MCF 10A (cell line): ENCODE measurements at places on chromosomes 11 and 22. TPM values are rescaled to one million over a fixed set of nuclear protein-coding genes. Genes with fewer than 3 reads are reported as not detected.

- H3K4me3 ChIP-seq = no peak overlapping the region
- no peaks in the 10 kb centered on the region for H3K27me3 ChIP-seq
- H3K27ac ChIP-seq = no peak overlapping the region
- H3K36me3 ChIP-seq = no peaks in the 10 kb centered on the region
- H3K4me1 ChIP-seq = peaks cover 25% of the 10 kb centered on the region
Measured at GRCh38 chr11:34345991-34346480, 11.8 kb downstream of the ABTB2 start.

CSNK2A3 gene
- total RNA-seq = 2.2 and 2.6 TPM in 2 replicates

GRCh38 chr11:79264284-79264683 is 176.5 kb downstream of the TENM4 start:
- H3K27ac ChIP-seq = no peak overlapping the region
- no peaks in the 10 kb centered on the region for H3K36me3 ChIP-seq
- no peaks in the 10 kb centered on the region for H3K4me1 ChIP-seq
- H3K4me3 ChIP-seq = no peak overlapping the region

DNA sequence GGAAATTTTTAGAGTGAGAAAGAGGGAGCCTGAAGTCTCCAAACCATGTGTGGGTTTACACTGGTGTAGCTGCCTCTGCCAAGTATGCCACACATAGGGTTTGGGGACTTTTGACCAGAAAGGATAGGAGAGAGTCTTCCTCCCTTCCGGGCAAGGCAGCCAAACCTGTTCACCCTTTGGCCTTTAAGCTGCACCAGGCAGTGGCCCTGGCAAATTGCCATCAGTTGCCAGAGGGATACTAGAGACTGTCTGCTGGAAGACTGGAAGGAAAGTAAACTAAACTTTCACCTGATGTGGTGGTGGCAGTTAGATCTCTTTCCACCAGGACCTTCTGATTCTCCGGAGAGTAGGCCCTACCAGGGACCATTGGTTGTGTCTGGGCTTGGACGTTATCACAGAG is 1263.2 kb downstream of the FAM181B start:
- H3K4me3 ChIP-seq = no peak overlapping the region
- no peak for DNase-seq
- H3K4me1 ChIP-seq = no peaks in the 10 kb centered on the region

MFNG gene
- total RNA-seq = 0.56 and 1.2 TPM in 2 replicates

FGF3 gene
- not detected in 2 replicates for total RNA-seq

DNA sequence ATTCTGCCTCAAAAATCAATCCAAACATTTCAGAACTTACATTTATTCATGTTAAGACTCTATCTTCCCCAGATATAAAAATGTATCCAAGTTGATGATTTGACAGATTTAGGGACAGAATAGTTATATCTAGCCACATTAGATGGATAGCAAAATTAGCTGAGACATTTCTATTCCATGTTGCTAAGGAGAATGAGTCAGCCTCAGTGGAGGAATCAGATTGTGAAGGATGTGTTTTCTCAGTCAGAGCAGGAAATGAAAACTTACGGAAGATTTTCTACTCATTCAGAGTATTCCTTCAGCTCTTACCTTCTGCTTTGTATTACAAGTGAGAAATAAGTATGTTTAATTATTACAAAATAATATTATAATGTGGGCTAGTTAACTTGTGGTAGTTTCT is 556.3 kb upstream of the ANO3 start:
- H3K27ac ChIP-seq = no peak overlapping the region
- peaks cover 38% of the 10 kb centered on the region for H3K27me3 ChIP-seq
- H3K4me1 ChIP-seq = peaks cover 6% of the 10 kb centered on the region
- H3K4me3 ChIP-seq = no peak overlapping the region
- DNase-seq = no peak
- H3K36me3 ChIP-seq = no peaks in the 10 kb centered on the region

PLAAT2 gene
- 0.58 TPM in 1 of 2 replicates, not detected in the other for total RNA-seq

GRCh38 chr11:17821648-17822400 is 87.2 kb downstream of the KCNC1 start:
- no peaks in the 10 kb centered on the region for H3K4me1 ChIP-seq
- H3K27me3 ChIP-seq = no peaks in the 10 kb centered on the region
- H3K27ac ChIP-seq = no peak overlapping the region
- DNase-seq = peak; percentile 74
- no peak overlapping the region for H3K4me3 ChIP-seq
- no peaks in the 10 kb centered on the region for H3K36me3 ChIP-seq

GRCh38 chr11:18229501-18229900 is 7.1 kb downstream of the SAA4 start:
- no peak for DNase-seq
- H3K4me3 ChIP-seq = no peak overlapping the region
- H3K27ac ChIP-seq = no peak overlapping the region

- no peak overlapping the region for H3K27ac ChIP-seq
- DNase-seq = no peak
- no peaks in the 10 kb centered on the region for H3K36me3 ChIP-seq
- no peaks in the 10 kb centered on the region for H3K4me1 ChIP-seq
- H3K4me3 ChIP-seq = no peak overlapping the region
Measured at GRCh38 chr11:95557376-95557775, 232.2 kb downstream of the FAM76B start.

TLCD5 gene
- total RNA-seq = 9.6 and 13.0 TPM in 2 replicates

TEX12 gene
- not detected in 2 replicates for total RNA-seq

- H3K4me3 ChIP-seq = no peak overlapping the region
- H3K4me1 ChIP-seq = no peaks in the 10 kb centered on the region
- no peak overlapping the region for H3K27ac ChIP-seq
- peaks cover 13% of the 10 kb centered on the region for H3K36me3 ChIP-seq
Measured at GRCh38 chr11:96755209-96755608, 365.4 kb downstream of the JRKL start.

ASRGL1 gene
- total RNA-seq = 0.65 TPM in 1 of 2 replicates, not detected in the other

DNA sequence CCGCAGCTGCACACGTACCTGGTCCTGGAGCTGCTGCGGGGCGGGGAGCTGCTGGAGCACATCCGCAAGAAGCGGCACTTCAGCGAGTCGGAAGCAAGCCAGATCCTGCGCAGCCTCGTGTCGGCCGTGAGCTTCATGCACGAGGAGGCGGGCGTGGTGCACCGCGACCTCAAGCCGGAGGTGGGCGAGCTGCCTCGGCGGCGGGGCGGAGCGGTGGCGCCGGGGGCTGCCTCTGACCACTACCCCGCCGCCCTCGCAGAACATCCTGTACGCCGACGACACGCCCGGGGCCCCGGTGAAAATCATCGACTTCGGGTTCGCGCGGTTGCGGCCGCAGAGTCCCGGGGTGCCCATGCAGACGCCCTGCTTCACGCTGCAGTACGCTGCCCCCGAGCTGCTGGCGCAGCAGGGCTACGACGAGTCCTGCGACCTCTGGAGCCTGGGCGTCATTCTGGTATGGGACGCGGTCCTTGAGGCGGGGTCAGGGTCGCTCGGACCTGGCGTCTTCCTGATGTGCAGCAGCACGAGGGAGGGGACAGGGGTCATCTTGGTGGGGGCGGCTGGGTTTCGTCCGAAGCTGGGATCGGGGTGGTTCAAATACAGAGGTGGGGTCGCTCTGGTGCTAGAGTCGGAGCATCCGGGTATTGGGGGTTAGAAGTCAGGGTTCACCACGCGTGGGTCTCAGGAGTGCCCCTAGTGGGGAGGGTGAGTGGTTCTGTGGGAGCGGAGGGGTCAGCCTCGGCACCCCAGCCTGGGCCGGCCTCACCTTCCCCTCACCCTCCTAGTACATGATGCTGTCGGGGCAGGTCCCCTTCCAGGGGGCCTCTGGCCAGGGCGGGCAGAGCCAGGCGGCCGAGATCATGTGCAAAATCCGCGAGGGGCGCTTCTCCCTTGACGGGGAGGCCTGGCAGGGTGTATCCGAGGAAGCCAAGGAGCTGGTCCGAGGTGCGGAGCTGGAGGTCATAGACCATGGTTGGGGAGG is 10.8 kb downstream of the RPS6KA4 start:
- H3K36me3 ChIP-seq = peaks cover 45% of the 10 kb centered on the region
- no peaks in the 10 kb centered on the region for H3K27me3 ChIP-seq

DNA sequence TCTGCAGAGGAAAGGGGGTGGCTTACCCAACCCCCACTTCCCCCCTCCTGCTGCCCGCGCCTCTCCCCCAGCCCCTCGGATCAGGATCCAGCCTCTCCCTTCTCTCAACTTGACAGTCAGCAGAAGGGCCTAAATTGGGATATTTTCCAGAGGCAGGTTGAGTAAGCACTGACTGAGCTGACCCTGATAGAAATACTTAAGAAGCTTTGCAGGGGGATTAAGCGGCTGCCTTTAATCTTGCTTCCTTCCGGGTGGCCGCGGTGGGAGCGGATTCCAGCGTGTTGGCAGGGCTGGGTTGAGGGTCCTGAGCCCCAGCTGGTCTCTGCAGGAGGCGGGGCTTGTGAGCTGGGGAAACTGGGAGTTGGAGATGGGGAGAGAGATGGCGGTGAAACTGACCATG is 445.2 kb downstream of the NTM start:
- H3K36me3 ChIP-seq = no peaks in the 10 kb centered on the region
- no peaks in the 10 kb centered on the region for H3K27me3 ChIP-seq
- no peaks in the 10 kb centered on the region for H3K4me1 ChIP-seq
- H3K4me3 ChIP-seq = no peak overlapping the region

- H3K27ac ChIP-seq = no peak overlapping the region
- H3K36me3 ChIP-seq = no peaks in the 10 kb centered on the region
- H3K4me1 ChIP-seq = no peaks in the 10 kb centered on the region
- DNase-seq = no peak
- H3K27me3 ChIP-seq = no peaks in the 10 kb centered on the region
Measured at GRCh38 chr11:74719011-74719410, 12.2 kb downstream of the CHRDL2 start.

CHRNA10 gene
- 2.3 and 2.5 TPM in 2 replicates for total RNA-seq

CCDC87 gene
- total RNA-seq = not detected in 2 replicates

GRCh38 chr11:67136156-67136555 is 17.1 kb downstream of the KDM2A start:
- H3K27me3 ChIP-seq = no peaks in the 10 kb centered on the region
- peaks cover 7% of the 10 kb centered on the region for H3K4me1 ChIP-seq
- no peak for DNase-seq
- no peak overlapping the region for H3K27ac ChIP-seq
- peaks cover 84% of the 10 kb centered on the region for H3K36me3 ChIP-seq

GRCh38 chr11:111672949-111673348 is 70.7 kb downstream of the SIK2 start:
- no peak overlapping the region for H3K4me3 ChIP-seq
- H3K4me1 ChIP-seq = no peaks in the 10 kb centered on the region
- no peak overlapping the region for H3K27ac ChIP-seq
- H3K27me3 ChIP-seq = no peaks in the 10 kb centered on the region

DNA sequence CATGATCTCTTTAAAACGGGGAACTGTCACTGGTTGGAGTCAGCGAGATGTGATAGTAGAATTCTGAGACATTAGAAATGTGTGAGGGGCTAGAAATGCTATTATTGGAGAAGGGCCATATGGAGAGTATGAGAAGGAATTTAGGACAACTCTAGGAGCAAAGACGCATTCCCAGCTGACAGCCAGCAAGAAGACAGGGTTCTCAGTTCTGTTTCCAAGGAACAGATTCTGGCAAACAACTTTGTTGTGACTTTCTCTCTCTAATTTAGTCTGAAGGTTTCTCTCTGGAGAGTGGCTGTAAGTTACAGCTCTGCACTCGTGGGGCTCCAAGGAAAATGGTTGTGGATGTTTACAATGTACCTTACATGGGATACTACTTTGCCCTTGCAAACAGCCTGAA is 876.3 kb downstream of the FAM181B start:
- H3K27me3 ChIP-seq = peaks cover 83% of the 10 kb centered on the region
- H3K4me3 ChIP-seq = no peak overlapping the region
- DNase-seq = no peak
- H3K36me3 ChIP-seq = no peaks in the 10 kb centered on the region
- H3K27ac ChIP-seq = no peak overlapping the region

LMO2 gene
- total RNA-seq = 0.66 and 0.89 TPM in 2 replicates

DNA sequence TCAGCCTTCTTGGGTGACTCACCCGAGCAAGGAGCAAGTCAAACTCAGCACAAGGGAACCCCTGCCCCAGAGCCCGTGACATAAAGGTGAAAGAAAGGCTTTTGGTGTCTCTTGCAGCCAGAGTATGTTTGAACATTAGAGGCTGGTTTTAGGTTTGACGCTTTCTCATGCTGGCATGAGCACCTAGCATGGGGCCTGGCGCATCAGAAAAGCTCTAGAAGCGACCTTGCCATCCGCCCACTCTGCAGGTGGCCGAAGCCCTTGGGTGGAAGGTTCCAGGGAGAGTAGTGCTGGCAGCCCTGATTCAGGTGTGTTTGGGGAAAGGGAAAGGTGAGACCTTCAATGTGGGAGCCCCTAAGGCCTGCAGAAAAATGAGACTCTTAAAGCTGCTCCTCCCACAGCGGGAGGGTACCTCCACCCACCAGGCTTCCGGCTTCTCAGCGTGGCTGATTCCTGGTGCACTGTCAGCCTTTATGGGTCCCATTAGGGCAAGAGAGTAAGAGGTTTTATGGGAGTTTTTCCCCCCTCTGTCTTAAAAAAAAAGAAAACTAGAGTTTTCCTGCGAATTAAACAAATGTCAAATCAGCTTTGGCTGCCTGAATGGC is 88.4 kb downstream of the GRIK4 start:
- H3K27ac ChIP-seq = no peak overlapping the region
- no peak overlapping the region for H3K4me3 ChIP-seq
- no peaks in the 10 kb centered on the region for H3K4me1 ChIP-seq
- H3K27me3 ChIP-seq = peaks cover 53% of the 10 kb centered on the region
- no peak for DNase-seq

DNA sequence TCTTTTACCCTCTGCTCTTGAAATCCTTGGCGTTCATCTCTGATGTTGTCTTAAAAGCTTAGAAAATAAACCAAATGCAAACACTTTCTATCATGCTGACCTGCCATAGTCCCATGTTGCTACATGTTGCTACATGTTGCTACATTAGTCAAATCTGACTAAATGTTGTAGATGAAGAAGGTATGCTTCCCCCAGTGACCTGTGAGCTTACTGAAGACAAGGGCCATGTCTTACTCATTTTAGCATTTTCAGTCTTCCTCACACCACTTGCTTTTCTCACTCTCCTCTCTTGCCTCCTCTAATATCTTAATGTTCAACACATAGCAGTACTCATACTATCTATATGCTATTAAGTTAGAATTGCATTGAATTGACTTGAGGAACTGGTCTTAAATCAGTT is 346.4 kb upstream of the MTNR1B start:
- no peak overlapping the region for H3K4me3 ChIP-seq
- H3K4me1 ChIP-seq = no peaks in the 10 kb centered on the region
- no peak for DNase-seq
- H3K27me3 ChIP-seq = no peaks in the 10 kb centered on the region
- H3K27ac ChIP-seq = no peak overlapping the region

DNA sequence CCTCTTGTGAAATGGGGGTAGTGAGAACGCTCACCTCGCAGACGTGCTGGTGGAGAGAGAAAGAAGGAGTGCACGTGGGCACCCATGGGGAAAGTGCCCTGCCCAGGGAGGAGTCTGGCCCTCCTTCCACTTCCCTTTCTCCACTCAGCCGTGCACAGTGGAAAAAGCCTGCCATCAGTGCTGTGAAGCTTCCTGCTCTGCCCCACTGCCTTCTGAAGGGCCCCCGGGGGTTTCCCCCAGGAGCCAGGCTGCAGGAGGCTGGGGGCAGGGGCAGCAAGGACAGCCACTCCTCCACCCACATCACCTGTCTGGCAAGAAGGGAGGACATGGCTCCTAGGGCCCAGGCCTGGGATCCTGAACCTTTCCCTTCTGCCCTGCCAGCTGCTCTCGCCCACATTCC is 7.6 kb downstream of the TP53I11 start:
- H3K4me3 ChIP-seq = no peak overlapping the region
- H3K4me1 ChIP-seq = peaks cover 6% of the 10 kb centered on the region
- no peak overlapping the region for H3K27ac ChIP-seq
- H3K27me3 ChIP-seq = no peaks in the 10 kb centered on the region
- H3K36me3 ChIP-seq = no peaks in the 10 kb centered on the region
